ENCODE measurements at places on chromosomes 12 and 14. TPM values are rescaled to one million over a fixed set of nuclear protein-coding genes. Genes with fewer than 3 reads are reported as not detected.

Gene MSRB3
- 90.3 TPM for total RNA-seq

DNA sequence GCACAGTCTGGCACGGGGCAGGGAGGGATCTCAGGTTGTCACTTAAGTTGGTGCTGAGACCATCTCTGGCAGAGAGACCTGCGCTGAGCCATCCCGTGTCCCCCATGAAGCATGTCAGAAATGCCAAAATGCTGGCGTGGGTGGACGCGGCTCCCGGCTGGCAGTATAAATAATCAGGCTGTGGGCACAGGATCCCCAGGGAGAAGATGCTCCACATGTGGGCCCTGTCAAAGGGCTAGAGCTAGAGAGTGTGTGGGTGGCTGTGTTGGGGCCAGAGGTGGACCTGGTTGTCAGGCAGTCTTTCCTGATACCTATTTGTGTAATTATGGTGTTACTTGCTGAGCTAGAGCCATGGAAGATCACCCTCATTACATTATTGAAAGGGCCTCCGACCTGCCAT is 189.5 kb downstream of the TSPAN9 start:
- no peak for DNase-seq

DNA sequence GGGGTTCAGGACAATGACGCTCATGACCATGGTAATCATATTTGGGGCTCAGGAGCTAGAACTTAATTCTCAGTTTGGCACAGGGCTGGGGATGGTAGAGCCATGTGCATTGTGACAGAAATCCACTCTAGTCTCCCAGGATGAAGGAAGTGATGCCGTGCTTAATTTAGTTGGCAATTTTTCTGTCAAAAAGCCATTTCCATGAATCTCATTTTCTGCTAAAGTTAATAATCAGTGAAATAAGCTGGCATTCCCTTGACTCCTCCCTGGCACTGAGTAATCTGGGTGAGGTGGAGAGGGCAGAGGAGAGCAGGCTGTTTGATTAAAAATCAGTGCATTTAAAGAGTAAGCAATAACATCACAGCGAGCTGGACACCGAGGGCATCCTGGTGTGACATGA is 45.0 kb upstream of the GPR68 start:
- no peak for DNase-seq

DNA sequence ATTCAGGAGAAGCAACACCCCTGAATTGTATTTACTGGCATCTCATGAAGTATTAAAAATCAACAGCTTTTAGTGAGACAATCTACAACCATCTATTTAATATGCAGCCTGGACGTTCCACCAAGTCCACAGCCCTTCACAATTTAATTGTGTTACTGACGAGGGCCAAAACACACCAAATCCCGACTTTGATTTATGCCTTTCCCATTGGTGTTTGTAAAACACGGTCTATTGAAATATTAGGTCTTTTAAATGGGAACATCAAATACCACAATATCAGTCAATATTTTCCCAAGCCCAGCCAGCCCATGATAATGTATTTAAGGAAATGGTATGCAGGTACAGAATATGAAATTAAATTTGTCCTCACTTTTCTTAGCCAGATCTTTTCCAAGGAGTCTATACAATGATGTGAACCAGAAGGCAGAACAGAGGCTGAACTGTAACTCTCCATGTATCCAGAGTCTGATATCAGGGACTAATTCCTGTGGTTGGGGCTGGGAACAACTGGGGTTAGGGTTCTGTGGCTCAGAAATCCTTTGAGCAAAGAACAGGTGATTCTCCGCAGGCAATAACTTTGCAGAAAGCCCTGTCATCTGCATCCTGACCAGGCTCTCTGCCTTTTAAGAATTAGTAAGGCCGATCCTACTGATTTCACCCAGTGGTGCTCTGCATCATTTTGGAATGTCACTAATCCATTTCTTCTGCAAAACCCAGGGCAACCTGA is 179.3 kb upstream of the GZMB start:
- DNase-seq = no peak

Gene GDF3
- not detected for total RNA-seq

DNA sequence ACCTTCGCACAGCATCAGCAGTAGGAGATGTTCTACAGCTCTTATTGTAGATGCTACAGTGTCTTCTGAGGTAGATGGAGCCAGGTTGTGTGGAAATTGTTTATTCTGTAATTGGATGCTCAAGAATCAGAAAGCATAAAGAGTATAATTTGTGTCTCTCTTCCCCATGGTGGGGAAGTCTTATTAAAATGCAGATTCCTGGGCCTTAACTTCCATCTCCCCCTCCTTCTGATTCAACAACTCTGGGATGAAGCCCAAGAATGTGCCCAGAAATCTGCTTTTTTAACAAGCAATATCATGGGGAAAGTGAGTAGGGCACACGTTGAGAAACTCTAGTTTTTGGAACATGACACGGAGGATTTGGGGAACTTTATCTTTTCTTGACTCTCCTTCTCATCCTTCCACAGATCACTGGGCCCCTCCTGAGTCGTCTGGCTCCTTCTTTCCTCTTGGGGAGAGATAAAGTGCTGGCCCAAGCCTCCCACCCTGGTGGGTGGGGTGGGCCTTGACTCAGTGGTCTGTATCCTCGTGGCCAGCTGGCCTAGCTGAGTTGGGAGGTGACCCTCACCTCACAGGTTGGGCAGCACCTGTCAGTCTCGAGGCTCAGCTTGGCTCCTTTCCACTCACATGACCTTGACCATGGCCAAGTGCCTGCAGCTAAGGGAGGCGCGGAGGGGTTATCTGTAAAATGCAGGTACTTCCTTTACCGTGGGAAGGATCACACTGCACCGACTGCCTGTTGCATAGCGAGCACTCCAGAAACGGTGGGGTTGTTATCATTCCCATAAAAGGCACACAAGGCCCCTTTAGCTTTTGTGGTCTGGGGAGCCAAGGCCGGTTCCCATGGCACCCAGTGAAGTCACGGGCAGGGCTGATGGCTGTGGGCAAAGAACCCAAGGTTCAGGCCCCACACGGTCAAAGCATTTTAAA is 141.9 kb downstream of the CHST11 start:
- no peak for DNase-seq
